ENCODE measurements at places on chromosomes 5 and 9.

GRCh38 chr5:78624992-78625391 lies 23.6 kb downstream of the LHFPL2 start:
- no peak for DNase-seq

GRCh38 chr5:143138839-143139238 lies 264.6 kb downstream of the NR3C1 start:
- no peak for DNase-seq

- no peak for DNase-seq
Measured at GRCh38 chr9:79325501-79325900, 246.3 kb upstream of the TLE4 start.

DNA sequence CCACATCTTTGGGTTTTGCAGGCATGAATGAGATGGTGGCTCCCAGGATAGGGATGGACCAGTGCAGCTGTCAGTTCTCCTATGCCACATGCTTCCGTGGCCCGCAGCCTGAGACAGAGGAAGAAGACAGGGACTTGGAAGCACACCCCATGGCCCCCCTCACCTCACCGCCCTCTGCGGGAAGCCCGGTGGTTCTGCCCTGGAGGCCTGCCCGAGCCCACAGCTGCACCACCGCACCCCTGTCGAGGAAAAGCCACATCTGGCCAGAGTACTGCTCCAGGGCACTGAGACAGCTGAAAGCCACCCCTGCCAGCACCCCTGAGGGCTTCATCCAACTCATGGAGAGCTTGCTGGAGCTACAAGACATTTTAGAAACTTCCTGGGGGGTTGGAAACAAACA lies 7.6 kb upstream of the TRMT10B start:
- DNase-seq = no peak

GRCh38 chr5:35979715-35980114 lies 11.5 kb downstream of the UGT3A1 start:
- DNase-seq = no peak

DNA sequence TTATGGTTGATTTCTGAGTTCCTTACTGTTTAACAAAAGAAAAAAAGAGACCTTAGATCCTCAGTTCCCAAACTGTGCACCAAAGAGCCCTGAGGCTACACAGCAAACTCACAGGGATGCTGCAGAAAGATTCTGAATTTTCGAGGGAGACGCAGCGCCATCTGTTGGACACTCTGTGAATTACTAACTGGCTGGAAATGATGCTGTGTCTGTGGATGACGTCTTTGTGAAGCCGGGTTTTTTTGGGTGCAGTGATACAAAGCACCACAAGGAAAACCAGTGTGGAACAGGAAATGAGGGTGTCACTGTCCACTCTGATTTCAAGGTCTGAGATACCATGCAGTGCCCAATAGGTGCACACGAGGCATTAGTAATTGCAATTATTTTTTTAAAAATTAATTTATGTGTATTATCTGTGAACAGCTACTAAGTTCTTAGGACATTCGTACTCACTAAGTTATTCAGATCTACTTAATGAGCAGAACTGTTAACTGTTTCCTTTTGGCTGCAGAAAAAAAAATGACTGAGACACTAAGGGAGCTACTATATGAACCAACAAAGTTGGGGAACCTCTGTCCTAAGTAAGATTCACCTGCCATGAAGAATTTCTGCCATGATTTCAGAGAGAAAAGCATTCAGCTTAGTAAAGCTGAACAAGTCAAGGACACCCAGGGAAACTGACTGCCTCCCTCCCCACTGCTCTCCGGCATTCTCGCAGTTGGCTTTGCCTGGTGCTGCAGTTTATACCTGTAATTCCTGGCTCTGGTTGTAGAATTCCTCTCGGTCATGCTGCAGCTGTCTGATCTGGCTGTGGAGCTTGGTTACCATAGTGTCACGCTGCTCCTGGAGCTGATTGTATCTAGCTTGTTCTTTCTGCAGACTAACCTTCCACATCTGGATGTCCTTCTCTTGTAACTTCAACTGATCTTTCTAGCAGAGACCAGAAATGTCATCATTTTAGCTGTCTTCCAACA lies 23.4 kb downstream of the SPACA9 start:
- peak; percentile 81 for DNase-seq

- peak; percentile 57 for DNase-seq
Measured at GRCh38 chr5:132496631-132497487, 6.3 kb upstream of the IRF1 start.

DNA sequence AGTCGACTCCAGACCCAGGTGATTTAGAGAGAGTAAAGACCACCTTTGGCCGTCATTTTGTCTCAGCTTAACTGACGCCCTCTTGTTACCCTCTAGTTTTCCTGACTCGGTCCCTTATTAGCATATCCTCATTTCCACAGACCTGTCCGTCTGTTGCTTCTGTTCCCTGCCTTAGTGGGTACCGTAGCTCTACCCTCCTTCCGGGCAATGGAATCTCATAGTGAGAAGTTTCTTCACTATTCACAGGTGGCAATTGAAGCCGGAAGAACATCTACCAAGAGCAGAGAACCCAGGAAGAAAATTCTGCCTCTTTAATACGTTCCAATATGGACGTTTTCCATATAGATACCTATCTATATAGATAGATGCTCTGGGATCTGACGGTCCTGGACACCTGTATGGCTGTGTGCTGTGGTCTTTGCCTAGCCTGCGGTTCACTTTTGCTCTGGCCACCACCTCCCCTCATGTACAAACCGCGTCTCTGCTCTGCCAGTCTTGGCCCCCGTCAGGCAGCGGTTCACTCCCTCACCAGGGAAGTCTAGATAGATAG lies 652 bp upstream of the TMEM161B start:
- DNase-seq = peak; percentile 29
